Posterior cingulate gyrus (tissue), 11 donors: ENCODE measurements at places on chromosomes 4 and X.
A peak's percentile ranks its signal among the peaks of the same experiment; 100 is the strongest.

GRCh38 chrX:44669626-44670025, 127.0 kb upstream of the FUNDC1 start:
- no peak for DNase-seq

- no peak for DNase-seq
Observed at GRCh38 chr4:63036159-63036866, 1372.9 kb downstream of the TECRL start.

DNA sequence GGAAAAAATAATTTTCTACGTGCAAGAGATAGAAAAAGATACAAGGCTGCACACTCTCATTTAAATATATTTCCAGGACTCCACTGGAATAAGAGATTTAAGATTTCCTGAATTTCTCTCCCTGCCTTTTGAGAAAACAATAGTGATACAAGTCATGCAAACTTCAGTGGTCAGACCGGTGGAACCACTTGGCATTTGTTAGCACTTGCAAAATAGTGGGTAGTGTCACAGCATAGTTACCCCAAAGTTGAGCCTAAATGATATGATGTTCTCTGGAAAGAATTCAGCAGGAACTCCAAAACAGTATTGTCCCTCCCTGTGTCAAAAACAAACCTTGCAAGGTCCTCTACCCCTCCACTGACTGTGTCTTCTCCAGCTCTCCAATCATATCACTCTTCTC, 102.3 kb downstream of the ANKRD50 start:
- DNase-seq, result no peak

DNA sequence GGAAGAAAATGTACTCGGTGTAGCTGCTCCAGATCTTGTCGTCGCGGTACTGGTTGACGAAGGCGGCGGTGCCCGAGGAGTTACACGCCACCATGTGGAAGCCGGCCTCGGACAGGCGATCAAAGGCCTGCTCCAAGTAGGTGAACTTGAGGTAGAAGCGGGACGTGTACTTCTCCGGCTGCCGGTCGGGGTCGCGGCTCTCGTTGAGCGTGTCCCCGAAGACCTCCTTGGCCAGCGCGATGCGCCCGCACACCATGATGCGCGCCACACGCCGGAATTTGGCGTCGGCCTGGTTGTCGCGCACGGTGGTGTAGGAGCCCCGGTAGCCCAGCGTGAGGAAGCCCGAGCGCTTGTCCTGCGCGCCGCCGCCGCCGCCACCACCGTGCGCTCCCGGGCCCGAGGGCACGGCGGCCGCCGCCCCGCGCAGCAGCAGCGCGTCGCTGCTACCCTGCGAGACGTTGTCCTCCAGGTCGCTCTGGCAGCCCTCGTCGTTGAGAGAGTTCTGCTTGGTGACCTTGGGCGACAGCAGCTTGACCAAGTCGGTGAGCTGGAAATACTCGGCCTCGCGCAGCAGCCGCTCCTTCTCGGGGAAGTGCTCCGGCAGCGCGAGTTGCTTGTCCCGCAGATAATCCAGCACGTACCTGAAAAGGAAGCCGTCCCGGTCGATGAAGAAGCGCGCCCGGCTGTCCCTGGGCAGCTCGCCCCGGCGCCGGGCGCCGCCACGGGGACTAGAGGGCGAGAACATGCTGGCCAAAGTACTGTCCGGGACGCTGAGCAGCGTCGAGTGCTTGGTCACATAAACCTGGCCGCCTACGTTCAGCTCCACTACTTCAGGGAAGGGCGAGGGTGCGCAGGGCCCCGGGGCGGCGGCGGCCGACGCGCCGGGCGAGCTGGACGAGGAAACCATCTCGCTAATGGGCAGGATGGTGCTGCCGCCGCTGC, 775 bp downstream of the KCTD8 start:
- DNase-seq, result peak; percentile 63

DNA sequence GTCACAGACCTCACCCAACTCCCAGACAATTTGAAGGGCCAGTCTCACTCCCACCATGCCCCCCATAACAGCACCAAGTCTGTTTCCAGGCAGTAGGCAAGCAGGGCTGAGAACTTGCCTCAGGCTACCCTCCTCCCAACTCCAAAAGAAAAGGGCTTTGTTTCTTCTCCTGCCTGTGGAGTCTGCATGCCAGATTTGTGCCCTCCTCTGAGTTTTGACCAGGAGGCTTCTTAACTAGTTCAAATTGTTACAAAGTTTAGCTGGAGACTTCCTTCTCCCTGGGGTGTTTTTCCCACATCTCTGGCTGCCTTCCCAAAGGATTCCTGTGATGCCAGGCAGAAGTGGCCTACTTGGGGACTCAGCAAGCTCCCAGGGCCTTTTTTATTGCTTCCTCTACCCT, 29.6 kb downstream of the PBDC1 start:
- DNase-seq, result no peak

DNA sequence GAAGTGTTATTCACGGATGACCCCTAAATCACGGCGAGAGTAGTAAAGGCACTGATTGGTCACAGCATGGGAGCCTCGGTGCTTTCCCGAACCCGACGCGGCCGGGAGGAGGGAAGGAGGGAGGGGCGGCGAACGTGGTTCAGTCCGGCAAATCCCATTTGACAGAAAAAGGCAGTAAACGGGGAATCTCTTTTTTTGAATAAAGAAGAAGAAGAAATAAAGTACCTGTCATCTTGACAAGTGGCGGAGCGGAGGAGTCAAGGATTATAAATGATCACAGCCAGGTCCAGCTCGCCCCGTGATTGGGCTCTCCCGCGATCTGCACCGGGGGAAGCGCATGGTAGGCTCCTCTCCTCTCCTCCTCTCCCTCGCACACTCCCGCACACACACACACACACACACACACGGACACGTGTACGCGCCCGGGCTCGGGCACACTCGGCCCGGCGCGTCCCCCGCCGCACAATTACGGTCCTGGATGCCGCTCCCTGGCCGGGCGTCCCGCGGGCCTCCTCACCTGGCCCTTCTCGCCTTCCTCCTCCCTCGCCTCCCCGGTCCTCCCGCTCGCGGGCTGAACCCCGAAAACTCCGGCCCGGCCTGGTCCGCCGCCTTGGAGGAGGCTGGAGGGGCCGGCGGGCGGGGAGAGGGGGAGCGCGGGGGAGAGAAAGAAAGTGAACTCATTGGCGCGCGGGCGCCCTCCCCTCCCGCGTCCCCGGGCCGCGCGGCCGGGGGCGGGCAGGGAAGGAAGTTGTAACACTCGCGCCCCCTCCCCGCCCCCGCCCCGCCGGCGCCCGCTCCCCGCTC, 99.2 kb upstream of the TENM3 start:
- peak; percentile 85 for DNase-seq

DNA sequence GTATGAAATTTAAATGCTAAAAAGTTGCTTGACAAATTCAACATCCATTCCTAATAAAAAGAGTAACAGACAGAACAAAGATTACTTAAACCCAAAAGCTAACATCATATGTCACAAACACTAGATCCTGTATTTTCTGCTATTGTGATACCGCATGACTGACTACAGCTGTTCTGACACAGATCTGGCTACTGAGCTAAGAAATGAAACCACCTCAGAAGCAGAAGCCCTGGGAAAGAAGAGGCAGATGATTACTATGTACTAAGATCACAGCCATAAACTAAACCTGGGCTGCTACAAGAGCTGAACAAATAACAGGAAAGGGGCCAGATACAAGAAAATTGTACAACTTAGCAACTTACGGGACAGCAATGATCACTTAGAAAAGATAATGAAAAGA, 9.4 kb downstream of the LETM1 start:
- no peak for DNase-seq

DNA sequence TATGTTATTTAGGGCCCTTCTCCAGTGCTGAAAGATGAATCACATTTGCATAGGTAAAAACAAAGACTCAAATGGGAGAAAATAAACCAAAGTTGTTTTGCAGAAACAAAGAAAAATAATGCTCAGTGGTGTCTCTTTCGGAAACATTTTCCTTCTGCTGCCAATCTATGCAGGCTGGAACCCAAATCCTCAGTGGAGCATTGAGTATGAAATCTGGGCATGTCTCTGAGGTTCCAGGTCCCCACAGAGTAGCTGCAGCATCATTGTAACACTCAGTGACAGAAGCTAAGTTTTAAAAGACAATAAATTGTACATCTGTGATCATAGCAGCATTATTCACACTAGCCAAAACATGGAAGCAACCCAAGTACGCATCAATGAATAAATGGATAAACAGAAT, 303.6 kb downstream of the FBXW7 start:
- no peak for DNase-seq

DNA sequence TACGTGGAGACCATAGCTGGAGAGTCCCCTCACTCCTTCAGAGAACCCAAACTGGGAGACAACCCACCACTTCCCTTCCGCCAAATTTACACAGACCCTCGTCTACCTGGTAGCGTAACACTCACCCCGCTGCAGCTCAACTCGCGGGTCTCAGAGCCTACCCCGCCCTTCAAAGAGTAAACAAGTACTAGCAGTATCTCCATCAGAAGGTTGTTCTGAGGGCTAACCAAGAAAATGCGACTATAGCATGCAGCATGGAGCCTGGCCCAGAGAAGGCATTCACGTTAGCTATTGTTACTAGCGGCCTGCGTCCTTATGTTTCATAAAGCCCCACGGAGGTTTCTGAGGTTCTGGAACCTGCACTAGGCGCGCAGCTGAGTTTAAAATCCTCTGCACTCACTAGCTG, 531 bp upstream of the MANBA start:
- DNase-seq, result peak; percentile 11

GRCh38 chr4:1192091-1192492, 19.7 kb upstream of the SPON2 start:
- peak; percentile 93 for DNase-seq

DNA sequence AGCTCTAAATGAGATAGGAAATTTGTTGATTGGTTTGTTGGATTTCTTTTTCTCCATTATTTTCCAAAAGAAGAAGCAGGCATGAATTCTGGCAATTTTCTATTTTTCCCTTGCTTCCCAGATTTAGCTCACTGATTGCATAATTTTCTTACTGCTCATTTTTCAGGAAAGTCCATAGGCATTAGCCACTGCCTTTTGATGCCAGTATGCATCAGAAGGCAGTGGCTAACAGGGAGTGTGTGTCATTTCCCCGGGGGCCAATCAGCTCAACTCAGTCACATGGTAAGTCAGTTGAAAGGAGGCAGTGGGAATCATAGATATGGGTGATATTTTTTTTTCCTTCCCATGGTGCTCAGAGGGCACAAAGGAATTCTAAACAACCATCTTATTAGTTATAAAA, 156.7 kb downstream of the TRIML1 start:
- no peak for DNase-seq

GRCh38 chr4:15898902-15899301, 39.6 kb downstream of the FGFBP1 start:
- DNase-seq, result no peak

- no peak for DNase-seq
Observed at GRCh38 chr4:113349430-113349829, 300.0 kb downstream of the ANK2 start.

DNA sequence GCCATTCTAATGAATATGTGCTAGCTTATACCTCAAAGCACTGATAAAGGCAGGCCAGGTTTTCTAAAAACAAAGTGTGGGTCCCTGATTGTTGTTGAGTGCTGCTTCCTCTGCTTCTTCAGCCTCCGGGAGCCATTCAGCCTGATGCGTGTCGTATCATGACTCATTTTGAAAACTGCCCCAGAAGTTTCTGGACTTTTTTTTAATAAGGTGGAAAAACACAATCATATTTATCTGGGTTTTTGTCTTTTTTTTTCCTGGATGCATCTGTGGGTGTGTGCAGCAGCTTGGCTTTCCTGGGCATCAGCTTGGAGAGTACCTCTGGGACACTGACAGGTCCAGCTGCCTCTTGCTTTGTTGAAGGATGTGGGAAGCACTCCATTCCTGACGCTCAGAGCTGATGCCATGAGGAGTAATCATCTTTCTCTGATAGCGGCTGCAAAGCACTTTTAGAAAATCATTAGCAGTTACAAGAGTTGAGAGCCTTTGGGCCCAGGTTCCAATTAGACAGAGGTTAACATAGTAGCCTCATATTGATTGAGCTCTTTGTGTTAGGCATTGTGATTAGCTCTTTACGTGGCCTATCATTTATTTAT, 66.9 kb downstream of the PARM1 start:
- DNase-seq, result peak; percentile 56

GRCh38 chr4:61805227-61805626, 605.1 kb downstream of the ADGRL3 start:
- DNase-seq, result no peak

DNA sequence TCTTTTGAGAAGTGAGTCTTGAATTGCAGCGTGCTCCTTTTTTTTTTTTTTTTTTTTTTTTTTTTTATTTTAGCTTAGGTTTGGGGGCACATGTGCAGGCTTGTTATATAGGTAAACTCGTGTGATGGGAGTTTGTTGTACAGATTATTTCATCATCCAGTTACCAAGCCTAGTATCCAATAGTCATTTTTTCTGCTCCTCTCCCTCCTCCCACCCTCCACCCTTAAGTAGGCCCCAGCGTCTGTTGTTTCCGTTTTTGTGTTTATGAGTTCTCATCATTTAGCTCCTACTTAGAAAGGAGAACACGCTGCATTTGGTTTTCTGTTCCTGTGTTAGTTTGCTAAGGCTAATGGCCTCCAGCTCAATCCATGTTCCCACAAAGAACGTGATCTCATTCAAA, 81.3 kb upstream of the TSPAN5 start:
- DNase-seq, result no peak

DNA sequence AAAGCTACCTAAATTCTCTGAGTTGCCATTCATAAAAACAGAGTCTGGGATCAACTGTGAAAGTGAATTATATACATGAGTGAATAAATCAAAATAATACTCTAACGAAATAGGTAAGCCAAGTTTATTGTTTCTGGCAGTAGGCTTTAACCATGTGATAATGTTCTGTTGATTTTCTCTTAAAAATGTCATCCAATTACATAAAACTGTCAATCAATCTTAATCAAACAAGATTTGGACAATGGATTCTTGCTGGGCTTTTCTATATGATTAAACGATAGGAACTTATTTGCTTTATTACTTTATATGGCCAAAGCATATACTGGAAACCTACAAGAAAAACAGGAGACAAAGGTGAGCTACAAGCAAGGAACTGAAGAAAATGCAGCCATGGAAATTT, 148.8 kb downstream of the INPP4B start:
- no peak for DNase-seq

DNA sequence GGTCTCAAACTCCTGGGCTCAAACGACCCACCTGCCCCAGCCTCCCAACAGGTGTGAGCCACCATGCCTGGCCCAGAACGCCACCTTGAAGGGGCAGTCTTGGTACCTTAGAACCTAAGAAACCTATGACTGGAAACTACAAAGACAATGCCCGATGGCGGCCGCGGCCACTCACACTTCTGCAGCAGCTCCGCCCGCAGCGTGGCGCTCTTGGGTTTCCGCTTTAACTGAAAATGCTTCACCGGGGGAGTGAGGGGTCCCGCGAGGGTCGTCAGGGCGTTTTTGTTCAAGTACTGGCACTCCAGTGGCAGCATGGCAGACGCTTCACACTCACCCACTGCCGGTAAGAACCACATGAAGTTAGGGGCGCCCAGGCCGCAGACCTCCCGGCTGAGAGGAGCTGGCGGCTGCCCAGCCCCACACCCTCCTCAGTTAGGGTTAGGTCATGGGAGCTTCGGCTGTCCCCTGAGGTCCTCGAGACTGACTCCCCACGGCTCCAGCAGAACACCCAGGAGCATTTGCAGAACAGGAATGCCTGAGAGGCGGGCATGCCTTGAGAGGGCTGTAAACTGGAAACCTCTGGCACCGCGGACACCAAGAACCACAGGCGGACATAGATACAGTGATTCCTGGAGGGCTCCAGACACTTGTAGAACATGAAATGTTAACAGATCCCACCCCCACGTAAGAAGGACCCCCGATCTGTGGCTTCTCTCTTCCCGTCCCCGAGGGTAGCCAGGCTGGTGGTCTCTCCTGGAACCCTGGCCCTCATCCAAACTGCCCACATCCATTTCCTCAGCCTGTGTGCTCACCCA, 19.0 kb downstream of the NELFA start:
- no peak for DNase-seq

- DNase-seq, result no peak
Observed at GRCh38 chrX:51182545-51182944, 150.1 kb upstream of the NUDT10 start.
